Amygdala (tissue), 56 donors: ENCODE measurements at places on chromosomes 12 and 14.

DNA sequence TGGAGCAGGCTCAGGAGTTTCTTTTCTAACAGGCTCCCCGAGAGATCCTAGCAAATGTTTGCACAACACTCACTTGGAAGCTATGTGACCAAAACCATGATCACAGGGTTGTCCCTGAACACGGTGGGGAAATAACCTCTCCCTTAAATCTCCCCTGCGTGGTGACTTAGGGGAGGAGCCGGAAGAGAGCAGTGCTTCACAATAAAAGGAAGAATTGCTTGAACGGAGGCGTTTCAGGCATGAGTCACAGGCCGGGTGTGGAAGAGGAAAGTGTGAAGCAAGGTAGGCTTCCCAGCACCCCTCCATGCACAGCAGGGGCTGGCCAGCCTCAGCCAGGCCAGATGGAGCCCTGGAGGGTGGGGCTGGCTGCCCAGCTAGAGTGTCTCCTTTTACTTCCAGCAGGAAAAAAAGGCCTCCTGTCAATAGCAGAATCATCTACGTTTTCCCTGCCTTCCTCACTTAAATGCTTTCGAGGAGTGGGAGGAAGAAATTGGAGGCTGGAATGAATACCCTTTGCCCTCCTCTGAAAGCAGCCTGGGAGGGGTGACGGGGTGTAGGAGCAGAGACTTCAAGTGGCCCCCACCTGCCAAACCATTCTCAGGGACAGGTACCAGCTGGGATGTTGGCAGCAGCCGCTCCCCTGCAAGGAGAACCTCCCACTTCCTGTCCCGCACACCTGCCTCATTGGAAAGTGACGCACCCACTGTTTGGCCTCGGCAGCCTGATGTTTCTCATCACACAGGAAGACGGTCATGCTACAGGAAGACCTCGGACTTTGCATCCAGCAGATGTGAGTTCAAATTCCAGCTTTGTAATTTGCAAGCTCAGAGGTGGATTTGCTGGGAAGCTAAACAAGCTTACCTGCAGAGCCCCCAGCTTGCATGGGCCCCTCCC, 30.1 kb upstream of the PPP2R5C start:
- DNase-seq, result no peak

DNA sequence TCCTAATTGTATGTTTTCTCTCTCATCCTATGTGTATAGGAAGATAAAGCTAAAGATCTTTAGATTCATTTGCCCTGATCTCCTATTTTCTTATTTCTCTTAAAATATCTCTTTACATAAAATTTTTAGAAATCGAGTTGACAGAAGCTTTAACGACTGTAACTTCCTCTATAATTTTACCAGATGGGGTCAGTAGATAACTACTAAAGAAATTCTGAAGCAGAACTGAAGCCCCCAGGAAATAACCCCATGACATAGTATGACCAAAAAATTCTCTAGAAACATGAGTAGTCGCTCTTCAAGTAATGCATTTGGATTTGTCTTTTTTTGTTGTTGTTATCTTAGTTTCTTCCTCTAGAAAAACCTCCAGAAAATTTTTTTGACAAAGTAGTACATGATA, 288.0 kb downstream of the ERC1 start:
- no peak for DNase-seq

DNA sequence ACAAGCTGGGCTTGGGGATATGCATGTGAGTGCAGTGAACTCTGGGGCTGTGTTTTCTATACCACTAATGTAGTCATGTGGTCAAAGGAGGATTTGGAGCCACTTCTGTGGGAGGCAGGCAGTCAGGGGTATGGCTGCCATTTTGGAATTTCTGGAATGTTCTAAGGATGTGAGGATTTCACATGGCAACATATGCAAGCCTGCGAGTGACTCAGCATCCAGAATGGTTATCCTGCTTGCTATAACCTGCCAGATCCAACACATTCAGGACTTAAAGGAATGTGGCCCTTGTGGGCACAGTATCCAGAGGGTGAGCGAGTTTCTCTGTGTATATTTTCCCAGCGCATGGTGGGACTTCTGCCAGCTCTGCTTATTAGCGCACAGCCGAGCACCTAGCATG, 249.2 kb upstream of the PWP1 start:
- DNase-seq, result no peak

DNA sequence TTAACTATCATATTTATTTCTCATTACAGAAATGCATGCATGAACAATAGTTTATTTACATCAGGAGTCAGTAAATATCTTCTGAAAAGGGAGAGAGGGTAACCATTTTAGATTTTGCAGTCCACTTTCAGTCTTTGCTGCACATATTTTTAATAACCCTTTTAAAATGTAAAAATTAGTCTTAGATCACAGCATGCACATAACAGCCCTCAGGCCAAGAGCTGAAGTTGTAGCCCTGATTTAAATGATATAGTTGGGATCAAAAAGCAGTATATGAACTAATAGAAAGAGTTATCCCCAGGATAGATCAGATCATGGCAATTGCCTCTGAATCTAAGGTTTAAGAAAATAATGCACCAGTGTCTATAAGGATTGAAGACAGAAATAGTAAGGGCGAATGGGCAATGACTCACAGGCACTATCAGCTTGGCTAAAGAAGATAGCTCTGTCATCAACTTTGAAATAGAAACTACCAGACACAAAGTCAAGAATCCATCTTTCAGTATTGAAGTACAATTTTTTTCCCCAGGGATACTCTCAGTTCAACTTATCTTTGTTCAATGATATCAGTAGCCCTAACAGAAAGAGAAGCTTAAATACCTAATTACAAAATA, 13.1 kb upstream of the CLEC7A start:
- DNase-seq, result no peak
